MM.1S (cell line): ENCODE measurements at places on chromosomes 1 and 21.

GRCh38 chr1:36653850-36654249 lies 171.1 kb upstream of the CSF3R start:
- no peak for DNase-seq

DNA sequence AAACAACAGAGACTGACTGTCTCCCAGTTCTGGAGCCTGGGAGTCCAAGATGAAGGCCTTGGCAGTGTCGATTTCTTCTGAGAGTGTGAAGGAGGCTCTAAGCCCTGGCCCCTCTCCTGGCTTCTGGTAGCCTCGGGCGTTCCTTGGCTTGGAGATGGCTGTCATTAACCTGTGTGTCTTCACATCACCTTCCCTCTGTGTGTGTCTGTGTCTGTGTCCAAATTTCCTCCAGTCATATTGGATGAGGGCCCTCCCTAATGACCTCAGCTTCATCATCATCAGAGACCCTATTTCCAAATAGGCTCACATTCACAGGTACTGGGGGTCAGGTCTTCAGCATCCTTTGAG lies 138.3 kb downstream of the TOMM20 start:
- no peak for DNase-seq

- no peak for DNase-seq
Observed at GRCh38 chr1:180946056-180946455, 33.4 kb downstream of the KIAA1614 start.

- DNase-seq, result peak; percentile 26
Observed at GRCh38 chr1:198056255-198056654, 100.5 kb upstream of the NEK7 start.

DNA sequence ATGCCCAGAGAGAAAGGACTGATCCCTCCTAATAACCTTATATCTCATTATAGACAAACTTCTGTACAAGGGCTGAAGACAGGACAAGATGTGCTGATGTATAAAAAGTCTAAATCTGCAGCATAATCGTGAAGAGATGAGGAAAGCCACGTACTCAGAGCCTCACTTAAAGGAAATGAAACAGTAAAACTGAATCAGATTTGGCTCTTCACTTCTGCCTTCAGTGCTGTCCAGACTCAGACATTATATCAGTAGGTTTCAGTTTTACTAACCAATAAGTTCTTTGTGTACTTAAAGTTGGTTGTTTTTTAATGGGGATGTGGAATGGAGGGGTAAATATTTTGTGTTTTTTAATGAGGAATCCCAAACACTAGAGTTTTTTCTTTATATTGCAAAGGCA lies 45.3 kb upstream of the RGS1 start:
- DNase-seq, result peak; percentile 92

DNA sequence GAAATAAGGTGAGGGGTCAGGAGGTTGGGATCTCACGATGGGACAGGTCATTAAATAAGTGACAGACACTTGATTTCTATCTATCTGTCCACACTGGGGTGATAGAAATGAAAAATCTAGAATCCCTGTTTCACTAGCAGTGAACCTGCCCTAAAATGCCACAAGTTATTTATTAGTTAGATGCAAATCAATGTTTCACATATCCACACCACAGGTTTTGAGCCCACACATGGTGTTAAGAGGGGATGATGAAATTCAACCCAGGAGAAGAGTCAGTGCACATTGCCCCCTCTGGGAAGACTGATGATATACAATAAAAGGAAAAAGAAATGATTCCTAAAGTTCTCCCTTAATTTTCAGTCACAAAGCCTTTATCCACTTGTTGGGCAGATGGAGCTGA lies 10.1 kb upstream of the NTPCR start:
- no peak for DNase-seq

GRCh38 chr1:42178249-42178648 lies 13.7 kb upstream of the GUCA2A start:
- DNase-seq, result no peak

DNA sequence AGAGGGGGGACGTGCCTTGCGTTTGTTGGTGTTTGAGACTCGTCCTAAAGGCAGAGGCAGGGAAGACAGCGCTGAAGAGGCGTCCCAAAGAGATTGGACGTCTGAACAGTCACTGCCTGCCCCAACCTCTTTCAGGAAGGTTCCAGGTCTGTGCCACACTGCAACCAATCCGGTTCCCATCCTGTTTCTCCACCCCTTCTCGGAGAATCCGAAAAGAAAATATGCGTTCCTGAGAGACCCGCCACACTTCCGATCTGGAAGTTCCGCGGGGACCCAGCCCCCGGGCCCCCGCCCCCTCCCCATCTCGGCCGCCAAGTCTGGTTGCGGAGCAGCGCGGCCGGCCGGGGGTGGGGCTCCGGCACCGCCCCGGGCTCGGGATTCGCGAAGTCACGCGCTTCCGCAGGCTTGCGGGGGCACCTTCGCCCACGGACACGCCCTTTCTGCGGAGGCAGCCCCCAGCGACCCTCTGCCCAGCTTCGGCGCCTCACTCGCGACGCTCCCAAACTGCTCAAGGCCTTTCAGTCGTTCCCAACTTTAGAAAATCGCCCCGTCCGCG lies 124.5 kb upstream of the DPYD start:
- no peak for DNase-seq

GRCh38 chr1:206041640-206042039 lies 11.3 kb upstream of the RHEX start:
- no peak for DNase-seq

- no peak for DNase-seq
Observed at GRCh38 chr1:197413564-197413963, 145.5 kb downstream of the CRB1 start.

DNA sequence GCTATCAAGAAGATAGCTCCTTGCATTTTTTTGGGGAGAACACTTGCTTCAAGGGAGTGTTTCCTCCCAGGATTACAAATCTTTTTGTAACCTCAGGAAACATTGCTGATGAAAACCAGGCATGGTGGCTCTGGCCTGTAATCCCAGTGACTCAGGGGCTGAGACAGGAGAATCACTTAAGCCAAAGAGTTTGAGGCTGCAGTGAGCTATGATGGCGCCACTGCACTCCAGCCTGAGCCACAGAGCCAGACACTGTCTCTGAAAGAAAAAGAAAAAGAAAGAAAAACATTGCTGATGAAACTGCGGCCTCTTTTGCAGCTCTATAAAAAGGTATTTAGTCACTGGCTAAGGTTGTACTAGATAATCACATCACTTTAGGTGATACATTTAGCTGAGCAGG lies 7.3 kb downstream of the RNU1-2 start:
- DNase-seq, result peak; percentile 55

DNA sequence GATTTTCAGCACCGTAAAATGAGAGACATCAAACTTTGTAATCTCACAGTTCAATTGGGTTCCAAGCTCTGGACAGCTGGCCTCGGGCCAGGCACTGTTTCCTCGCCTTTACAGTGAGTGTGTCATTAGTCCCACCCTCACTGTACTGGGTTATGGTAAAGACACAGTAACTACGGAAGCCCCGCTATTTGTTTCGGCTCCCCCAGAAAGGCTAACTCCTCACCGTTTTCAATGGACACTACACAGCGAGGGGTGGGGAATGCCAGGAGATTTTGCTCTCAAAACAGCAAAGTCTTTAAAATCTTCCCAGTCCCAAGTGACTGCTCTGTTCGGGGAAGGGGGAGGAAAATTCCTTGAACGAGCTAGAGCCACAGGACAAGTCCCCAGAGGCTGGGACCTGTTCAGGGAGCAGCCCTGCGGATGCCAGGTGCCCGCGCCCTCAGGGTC lies 757 bp upstream of the SPSB1 start:
- no peak for DNase-seq

DNA sequence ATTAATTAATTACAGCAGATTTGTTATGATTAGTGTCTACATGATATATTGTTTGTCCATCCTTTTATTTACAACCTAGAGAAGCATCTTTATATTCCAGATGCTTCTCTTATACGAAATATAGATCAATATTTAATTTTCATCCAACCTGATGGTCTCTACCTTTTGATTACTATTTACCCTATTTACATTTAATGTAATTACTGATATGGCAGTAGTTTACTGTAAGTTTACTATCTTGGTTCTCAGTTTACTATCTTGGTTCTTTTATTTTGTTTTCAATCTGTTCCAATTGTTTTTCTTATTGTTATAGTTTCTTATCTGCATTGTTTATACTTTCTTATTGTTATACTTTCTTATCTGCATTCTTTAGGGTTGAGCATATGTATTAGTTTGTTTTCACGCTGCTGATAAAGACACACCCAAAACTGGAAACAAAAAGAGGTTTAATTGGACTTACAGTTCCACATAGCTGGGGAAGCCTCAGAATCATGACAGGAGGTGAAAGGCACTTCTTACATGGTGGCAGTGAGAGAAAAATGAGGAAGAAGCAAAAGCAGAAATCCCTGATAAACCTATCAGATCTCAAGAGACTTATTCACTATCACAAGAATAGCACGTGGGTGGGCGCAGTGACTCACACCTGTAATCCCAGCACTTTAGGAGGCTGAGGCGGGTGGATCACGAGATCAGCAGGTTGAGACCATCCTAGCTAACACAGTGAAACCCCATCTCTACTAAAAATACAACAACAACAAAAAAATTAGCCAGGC lies 28.9 kb downstream of the FAF1 start:
- DNase-seq, result no peak

GRCh38 chr1:94160811-94161210 lies 39.9 kb upstream of the ABCA4 start:
- DNase-seq, result no peak

DNA sequence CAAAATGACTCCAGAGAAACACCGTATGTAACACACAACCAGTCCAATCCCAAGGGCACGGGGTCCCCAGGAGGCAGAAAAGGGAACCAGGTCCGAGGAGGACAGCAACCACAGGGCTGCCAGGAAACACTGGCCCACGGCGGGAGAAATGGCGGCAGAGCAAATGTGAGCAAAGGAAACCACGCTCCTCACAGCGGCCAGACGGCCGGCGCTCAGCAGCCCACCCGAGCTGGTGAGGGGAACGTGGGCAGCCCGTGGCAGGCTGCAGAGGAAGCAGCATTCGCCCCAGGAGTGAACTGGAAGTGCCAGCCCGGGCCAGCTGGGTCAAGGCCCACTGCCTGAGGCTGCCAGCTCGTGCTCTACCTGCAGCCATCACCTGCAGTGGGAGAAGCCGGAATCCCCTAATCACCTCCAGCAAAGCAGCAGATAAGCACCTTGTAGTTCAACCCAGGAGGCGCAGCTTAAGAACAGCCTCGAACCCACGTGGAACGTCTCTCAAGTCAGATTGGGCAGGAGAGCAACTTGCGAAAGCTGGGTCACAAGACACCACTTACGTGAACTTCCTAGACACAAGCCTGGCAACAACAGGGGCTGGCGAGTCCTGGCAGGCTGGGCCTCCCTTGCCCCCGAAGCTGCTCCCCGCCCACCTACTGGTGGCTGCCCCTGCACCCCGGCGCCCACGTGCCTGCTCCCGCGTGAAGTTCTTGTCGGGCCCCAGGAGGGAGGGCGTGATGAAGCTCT lies 6.7 kb downstream of the SLC19A1 start:
- DNase-seq, result no peak

- no peak for DNase-seq
Observed at GRCh38 chr1:47759251-47759935, 237.8 kb downstream of the TRABD2B start.

DNA sequence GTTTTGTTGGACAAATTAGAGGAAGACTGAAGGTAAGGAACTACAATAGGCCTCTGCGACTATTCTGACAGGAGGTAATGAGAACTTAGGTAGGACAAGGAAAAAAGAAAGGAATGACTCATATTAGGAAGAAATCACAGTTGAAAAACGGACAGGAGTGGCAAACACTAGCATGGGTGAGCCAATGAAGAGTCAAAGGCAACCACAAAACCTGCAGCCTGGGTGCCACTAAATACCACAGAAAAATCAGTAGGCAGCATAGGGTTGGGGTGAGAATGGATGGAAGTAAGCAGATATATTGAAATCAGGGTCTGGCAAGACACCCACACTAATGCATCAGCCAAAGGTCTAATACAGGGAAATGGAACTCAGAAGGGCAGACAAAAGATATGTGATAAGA lies 10.0 kb downstream of the RBM34 start:
- no peak for DNase-seq
